ENCODE measurements at places on chromosomes 3 and 15.

DNA sequence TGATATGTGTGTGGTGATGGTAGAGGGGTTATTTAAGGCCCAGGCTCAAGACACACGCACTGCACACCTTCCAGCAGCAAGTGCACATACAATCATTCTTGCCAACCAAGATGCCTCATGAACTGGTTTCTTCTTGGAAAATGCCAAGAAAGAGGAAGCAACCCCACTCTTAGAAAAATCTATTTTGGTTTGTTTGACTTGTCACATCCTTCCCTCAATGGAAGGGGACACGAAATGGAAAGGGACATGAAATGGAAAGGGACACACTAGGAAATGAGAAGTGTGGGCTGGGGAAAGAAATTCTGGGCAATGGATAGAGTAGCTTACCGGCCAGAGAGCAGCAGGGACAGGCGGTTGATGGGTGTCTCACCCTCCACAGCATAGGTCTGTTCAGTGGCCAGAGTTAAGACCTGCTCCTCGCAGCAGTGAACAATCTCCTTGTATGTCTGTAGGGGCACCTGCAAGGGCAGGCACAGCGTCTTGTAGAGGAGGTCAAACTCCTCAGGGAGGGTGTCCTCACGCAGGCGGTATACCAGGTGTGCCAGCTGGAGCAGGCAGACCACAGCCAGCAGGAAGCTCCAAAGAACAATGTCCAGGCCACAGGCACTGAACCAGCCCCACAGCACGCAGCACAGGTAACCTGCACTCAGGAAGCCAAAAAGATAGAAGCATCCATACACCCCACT lies 640 bp downstream of the POPDC2 start:
- DNase-seq, result no peak

- DNase-seq, result no peak
These were observed 27.9 kb upstream of the GP9 start for GRCh38 chr3:129032716-129033115.

DNA sequence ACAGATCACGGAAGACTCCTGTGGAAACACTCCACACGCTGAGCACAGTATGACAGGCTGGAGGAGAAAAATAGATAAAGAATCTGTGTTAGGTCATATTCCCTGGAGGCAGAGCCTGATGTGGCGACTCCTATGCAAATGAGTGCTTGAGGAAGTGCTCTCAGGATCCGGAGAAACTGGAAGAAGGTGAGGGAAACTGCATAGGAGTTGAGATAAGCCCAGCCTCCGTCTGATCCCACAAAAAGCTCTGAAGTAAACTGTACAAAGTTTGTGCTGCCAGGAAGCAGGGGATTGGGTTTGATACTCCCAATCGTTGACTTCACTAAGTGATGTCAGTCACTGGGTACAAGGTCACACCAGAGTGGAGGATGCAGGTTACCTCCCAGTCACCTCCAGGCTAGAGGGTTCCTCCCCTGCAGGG lies 33.4 kb downstream of the OSBPL10 start:
- no peak for DNase-seq

DNA sequence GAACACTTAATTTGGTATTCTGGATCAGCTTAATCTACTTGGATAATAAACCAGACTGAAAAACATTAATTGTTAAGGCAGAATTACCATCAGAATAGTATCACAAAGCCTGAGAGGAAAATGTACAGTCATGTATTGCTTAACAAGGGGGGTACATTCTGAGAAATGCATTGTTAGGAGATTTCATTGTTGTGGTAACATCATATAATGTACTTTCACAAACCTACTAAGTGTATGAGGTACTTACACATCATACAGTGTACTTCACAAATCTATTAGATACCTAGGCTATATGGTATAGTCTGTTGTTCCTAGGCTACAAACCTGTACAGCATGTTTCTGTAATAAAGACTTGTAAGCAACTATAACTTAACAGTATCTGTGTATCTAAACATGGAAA lies 68.2 kb downstream of the NBEAL2 start:
- no peak for DNase-seq

DNA sequence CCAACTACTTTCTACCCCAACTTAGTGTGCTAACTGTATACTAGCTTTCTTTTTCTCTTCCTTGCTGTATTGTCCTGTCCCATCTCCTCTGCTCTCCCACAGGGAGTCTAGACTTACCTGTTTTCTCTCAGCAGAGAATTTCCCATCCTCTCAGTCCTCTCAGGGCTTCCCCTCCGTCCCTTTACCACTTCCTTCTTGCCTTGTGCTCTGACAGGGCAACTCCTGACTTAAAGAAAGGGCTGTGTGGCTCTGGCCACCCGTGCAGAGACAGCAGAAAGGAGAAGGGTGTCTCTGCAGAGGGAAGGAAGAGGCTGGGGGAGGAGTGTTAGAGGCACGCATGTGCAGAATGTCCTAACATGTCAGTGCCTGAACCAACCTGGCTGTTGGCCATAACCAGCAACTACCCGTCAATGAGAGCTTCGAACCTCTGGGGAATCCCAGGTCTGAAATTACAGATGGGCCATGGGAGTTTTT lies at the start of gene GCSAM:
GCSAM (minus strand) TSS at position 274 of the 474 bp plus-strand sequence; CDS start at position 146, 128 bp downstream.
- no peak for DNase-seq

GRCh38 chr15:89848970-89849292 lies 34.3 kb upstream of the ANPEP start:
- no peak for DNase-seq

DNA sequence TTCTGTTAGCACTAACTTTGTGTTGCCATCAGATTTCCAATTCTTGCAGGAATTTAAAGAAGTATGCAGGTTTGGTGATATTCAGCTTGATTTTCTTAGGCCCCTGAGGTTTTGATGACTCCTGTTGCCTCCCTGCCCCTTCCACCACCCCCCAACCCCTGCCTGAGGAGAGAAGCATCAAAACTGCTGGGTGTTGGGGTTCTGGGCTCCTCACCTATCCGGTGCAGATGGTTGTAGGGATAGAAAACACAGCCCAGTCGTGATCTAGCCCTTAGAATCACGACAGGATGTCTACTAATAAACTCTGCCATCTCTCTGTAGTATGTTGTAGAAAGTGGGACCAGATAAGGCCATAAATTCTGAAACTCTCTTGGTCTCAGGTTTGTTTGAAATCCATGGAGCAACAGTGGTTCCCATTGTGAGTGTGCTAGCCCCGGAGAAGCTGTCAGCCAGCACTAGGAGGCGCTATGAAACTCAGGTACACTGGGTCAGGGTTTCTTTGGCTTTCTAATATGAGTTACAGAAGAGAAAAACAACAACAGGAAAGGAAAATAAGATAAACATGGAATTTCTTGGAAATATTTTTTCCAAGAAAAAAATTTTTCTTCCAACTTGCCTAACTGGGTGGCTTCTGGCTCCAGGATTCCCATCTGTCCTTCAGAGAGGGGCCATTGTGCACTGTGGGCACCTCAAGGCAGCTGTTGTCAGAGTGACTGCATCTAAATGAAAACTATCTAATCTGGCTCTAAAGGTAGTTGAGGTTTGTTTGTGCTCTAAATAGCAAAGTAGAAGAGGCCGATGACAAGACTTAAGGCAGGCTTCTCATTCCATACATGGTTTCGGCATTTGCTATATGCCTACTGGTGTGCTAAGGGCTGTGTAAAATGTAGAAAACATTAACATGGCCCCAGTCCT lies 8.7 kb downstream of the SRP14 start:
- no peak for DNase-seq

- no peak for DNase-seq
These were observed 69.8 kb downstream of the SH3GL3 start for GRCh38 chr15:83516935-83517334.

GRCh38 chr3:52387481-52387880 lies 57.4 kb downstream of the SEMA3G start:
- no peak for DNase-seq

- DNase-seq, result no peak
These were observed 311.6 kb upstream of the TPRG1 start for GRCh38 chr3:188860147-188860546.

GRCh38 chr3:182139627-182140357 lies 428.1 kb downstream of the SOX2 start:
- DNase-seq, result no peak

- DNase-seq, result no peak
These were observed 2.7 kb downstream of the ARPP21 start for GRCh38 chr3:35641920-35642527.

DNA sequence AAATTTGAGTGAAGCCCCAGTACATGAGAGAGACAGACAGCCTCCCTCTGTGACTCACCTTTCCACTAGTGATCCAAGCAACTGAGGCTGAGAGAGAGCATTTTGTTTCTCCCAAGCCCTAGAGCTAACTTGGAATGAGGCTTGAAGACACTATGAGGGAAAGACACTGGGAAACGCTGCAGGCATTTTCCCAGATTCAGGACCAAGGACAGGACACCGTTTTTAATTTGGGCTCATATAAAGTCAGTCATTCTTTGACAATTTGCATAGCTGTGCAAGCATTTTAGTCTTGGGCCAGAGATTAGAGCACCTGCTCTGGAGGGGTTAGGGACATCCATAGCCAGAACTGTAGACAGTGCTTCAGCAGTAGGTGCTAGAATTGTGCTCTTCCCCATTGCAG lies 249.0 kb downstream of the AGBL1 start:
- no peak for DNase-seq

Data from brain pericyte (primary cell).